CD4-positive, alpha-beta T cell treated with Interleukin-15 for 4 hours (primary cell): ENCODE measurements at places on chromosomes 4 and X.

- no peak for DNase-seq
Measured at GRCh38 chr4:181194096-181194495, 1049.1 kb upstream of the TENM3 start.

DNA sequence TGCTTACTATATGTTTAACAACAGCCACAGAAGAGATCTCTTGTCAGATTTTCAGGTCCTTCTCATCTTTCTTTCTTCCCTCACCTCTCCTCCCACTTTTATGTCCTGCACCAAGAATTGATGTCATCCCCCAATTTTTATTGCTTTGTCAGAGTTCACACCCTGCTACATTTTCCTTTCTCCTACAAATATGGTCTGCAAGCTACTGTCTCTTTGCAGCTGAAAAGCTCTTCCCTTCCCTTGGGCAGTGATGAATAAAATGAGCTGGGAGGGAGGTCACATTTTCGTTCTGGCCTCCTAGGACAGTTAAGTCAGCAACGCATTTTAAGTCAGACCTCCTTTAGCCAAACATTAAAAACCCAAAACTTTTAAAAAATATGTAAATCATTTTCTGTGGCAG, 26.7 kb upstream of the VEGFD start:
- no peak for DNase-seq

- DNase-seq = no peak
Measured at GRCh38 chr4:76251441-76252270, at the start of gene FAM47E. Gene FAM47E, plus strand, starts transcription at chr4:76251721. Its CDS starts 26 bp downstream, at chr4:76251747.

DNA sequence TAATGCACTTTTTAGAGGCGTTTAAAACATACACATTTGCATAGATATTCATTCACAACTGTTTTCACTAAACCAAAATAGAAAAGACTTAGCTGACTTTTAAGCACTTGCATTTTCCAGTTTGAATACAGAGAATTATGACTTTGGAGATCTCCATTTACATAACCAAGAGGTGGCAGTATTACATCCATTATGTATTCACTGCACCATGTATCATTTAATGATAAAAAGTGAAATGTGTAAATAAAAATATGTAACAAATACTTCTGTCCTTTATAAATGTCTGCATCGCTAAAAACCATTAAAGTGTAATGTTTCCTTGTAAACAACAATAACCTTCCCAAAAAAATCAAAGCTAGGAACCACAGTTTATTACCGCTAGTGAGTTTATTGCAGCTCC, 413.2 kb downstream of the FGF13 start:
- DNase-seq = no peak

- no peak for DNase-seq
Measured at GRCh38 chr4:98634061-98634460, 24.4 kb downstream of the TSPAN5 start.

GRCh38 chrX:154458116-154458953, at the start of gene PLXNA3:
Gene PLXNA3, plus strand, starts transcription at chrX:154458281. Its CDS starts 1,903 bp downstream, at chrX:154460184.
- DNase-seq = peak; percentile 73

DNA sequence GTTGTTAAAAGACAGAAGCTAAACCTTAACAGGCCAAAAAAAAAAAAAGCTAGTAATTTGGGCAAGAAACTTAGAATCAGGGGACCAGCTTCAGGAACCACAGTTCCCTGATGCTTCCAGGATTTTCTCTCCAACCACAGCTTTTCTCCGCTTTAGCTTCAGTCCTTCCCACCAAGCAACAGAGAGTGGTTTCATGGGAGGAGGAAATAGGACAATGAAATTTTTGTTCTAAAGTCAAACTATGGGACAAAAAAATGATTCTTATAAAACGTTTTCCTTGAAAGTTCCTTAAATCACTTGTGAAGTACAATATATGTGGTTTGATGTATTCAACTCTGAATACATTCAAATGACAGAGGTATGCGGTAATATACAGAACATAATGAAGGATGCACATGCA, 71.0 kb upstream of the DHX15 start:
- DNase-seq = no peak

DNA sequence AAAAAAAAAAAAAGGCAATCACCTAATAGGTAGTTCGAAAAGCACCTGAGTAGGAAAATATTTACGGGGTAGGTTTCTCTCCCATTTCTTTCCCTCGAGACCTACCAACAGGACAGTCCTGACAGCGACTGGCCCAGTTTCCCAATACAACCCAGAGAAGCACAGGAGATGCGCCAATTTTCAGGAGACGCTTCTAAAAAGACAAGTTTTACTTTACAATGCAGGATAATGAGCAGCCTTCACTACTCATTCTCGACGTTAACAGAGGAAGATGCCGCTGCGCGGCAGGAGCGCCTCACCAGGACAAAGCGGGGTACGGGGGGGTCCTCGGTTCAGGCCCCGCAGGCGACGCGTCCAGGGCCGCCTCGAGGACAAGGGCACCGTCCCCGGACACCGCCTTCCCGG, 708 bp downstream of the BCLAF3 start:
- peak; percentile 18 for DNase-seq

- no peak for DNase-seq
Measured at GRCh38 chr4:53314252-53314651, 51.6 kb downstream of the SCFD2 start.

DNA sequence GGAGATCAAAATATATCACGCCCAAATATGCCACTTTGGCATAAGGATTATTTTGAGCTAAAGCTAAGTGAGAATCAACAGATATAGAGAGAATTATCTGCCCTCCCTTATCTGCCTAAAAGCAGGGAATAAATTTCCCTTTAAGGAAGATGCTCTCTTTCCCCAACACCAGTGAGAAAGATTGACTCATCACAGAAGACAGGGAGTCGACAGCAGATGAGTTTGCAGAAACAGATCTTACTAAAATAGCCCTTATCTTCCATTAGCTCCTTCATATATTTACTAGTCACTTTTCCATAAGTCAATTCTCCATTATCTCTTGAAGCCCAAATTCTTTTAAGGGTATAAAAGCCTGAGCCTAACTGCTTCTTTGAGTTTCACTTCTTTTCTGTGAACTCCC, 156.6 kb downstream of the CAMK2D start:
- DNase-seq = no peak

- DNase-seq = no peak
Measured at GRCh38 chr4:148926276-148927260, 484.4 kb upstream of the NR3C2 start.

DNA sequence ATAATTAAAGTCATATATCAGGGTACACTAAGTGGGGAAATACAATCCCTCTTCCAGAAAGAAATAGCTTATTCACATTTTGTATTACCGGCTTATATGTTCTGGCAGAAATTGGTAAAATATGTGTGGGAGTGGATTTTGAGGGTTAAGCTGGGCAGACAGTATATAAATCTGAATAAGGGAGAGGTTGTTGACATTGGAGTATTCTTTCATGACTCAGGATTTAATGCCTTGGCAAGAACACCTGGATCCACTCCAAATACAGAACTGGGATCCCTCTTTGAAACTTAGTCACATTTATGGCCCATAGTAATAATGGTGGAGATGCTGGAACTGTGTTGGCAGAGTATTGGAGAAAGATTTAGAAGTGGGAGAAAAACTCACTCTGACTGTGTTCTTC, 54.3 kb upstream of the TET2 start:
- DNase-seq = no peak

DNA sequence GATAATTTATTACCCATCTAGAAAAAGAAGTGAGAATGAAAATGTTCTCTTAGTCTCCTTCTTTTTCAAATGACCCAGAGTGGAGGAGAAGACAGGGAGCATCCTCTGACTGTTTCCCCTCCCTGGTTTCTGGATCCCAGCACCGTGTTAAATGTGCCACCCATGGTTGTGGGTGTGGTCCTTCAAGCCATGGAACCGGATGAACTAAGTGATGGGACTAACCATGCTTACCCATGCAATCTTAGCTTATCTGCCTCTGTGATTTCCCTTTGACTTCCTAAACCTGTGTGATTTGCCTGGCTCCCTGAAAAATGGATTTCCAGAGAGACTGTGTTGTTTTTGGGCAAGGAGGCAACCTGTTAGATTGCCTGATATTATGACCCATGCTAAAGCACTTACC, 437.1 kb downstream of the MAGEB5 start:
- DNase-seq = no peak

- DNase-seq = no peak
Measured at GRCh38 chr4:83269256-83269655, 15.3 kb downstream of the COQ2 start.

DNA sequence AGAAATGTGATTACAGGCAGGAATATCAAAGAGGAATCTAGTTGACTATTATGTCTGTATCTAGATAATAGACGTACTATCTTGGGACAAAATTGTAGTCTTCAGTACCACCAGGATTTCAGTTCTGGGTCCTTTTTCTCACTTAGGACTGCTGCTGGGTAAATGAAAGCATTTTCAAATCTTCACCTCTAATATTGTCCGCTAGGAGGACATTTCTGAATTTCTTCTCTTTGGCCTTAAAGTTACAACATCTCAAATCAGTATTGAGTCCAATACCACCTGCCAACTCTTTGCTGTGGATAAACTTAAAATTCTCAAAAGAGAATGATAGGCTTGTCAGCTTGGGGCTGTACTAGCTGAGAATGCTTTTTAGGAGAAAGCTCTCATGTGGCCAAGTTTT, 6.0 kb downstream of the FGF16 start:
- DNase-seq = no peak

DNA sequence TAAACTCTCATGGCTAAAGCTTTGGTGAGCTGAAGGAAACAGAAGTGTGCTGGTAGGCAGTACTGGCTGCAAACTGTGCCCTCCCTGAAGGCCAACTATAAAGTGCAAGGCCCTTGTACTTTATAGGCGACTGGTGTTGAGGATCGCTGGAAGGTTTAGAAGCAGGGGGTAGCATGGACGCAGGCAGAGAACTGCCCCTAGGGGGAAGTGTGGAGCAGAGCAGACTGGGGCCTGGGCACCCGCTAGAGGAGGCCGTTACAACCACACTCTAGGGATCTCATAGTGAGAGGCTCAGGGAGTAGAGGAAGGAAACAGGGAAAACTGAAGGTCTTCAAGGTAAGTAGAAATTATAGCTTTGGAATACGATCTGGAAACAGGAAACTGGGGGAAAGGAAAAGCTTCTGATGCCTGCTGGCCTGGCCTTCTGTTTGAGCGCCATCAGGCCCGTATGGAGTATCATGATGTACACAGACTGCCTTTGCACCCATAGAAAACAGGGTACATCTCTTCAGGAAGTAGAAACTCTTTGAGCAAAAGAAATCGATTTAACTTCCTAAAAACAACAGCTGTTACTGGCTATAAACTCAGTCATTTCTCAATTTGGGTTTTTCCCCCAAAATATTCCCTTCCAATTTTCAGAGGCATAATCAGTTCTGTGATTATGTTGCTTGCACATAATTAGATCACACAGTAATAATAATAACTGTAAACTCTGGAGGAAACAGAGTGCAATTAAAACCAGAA, 23.9 kb upstream of the TMSB4X start:
- DNase-seq = peak; percentile 77

DNA sequence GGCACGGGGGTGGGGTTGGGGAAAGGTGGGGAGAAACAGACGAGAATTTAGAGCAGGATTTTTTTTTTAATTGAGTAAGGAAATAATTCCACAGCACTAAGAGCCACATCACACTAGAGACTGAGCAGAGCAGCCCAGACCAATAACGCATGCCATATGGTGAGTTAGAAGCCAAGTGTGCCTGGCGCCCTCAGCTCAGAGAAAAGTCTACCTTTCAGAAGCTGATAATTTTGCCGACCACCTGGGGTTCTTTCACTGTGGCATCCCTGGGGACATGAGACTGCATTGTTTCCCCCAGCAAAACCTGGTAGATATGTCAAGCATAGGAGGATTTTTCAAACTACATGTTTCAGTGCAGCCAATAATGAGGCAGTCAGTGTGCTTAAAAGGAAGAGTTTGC, 516.8 kb downstream of the SMARCA1 start:
- no peak for DNase-seq

DNA sequence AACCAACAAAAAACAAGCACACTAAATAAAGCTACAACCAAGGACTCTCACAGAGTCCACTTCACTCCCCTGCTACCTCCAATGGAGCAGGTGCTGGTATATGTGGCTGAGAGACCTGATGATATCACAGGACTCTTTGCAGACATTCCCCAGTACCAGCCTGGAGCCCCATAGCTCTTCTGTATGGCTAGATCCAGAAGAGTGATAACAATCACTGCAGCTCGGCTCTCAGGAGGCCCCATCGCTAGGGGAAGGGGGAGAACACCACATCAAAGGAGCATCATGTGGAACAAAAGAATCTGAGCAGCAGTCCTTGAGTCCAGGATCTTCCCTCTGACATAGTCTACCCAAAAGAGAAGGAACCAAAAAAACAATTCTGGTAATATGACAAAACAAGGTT, 237.1 kb upstream of the TLL1 start:
- DNase-seq = no peak

- DNase-seq = no peak
Measured at GRCh38 chrX:7485061-7485460, 337.1 kb upstream of the PUDP start.

DNA sequence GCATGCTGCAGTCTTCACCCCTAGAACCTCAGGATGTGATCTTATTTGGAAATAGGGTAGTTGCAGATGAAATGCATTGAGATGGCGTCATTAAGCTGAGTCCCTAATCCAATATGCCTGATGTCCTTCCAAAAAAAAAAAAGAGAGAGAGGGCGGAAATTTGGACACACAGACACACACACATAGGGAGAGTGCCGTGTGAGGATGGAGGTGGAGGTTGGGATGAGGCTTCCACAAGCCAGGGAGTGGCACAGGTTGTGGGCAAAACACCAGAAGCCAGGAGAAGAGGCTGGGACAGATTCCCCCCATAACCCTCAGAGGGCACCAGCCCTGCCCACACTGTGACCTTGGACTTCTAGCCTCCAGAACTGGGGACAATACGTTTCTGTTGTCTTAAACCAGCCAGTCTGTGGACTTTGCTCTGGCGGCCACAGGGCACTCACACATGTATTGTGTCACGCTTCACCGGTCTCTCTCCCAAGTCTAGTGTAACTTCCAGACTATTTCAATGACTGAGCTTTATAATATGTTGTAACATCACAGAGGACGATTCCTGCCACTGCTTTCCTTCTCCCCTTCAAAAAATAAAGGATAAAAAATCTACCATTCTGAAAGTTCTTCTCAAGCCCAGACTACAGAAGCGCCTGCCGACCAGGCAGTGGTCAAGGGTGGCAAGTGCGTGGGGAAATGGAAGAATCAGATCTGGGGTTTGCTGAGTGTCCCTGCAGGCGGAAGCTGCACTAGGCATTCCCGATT, 35.8 kb upstream of the MAN2B2 start:
- no peak for DNase-seq

- DNase-seq = no peak
Measured at GRCh38 chr4:156865451-156865850, 106.1 kb downstream of the PDGFC start.

DNA sequence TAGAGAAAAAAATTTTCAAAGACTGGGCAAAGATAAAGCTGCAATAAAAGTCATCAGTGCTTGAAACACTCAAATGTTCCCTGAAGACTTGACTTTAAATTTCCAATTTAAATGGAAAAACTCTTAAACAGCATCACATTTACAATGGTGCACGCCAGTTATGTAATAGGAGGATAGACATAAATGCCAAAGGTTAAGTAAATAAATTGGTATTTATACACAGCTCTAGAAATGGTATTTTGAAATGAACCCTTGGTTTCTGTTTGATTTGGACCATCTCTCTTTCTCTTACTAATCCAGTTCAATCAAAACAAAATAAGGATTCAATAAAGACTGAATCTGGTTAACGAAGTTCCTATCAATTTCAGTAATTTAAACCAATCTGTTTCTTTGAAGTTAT, 272.6 kb downstream of the GPM6A start:
- no peak for DNase-seq
